H1 (cell line): ENCODE measurements at places on chromosomes 2 and 18.

- DNase-seq: no peak
- no peaks in the 10 kb centered on the region for H3K36me3 ChIP-seq
- H3K27ac ChIP-seq: no peak overlapping the region
- no peaks in the 10 kb centered on the region for H3K27me3 ChIP-seq
- H3K4me1 ChIP-seq: no peaks in the 10 kb centered on the region
Measured at GRCh38 chr2:72051971-72052505, 95.6 kb downstream of the CYP26B1 start.

DNA sequence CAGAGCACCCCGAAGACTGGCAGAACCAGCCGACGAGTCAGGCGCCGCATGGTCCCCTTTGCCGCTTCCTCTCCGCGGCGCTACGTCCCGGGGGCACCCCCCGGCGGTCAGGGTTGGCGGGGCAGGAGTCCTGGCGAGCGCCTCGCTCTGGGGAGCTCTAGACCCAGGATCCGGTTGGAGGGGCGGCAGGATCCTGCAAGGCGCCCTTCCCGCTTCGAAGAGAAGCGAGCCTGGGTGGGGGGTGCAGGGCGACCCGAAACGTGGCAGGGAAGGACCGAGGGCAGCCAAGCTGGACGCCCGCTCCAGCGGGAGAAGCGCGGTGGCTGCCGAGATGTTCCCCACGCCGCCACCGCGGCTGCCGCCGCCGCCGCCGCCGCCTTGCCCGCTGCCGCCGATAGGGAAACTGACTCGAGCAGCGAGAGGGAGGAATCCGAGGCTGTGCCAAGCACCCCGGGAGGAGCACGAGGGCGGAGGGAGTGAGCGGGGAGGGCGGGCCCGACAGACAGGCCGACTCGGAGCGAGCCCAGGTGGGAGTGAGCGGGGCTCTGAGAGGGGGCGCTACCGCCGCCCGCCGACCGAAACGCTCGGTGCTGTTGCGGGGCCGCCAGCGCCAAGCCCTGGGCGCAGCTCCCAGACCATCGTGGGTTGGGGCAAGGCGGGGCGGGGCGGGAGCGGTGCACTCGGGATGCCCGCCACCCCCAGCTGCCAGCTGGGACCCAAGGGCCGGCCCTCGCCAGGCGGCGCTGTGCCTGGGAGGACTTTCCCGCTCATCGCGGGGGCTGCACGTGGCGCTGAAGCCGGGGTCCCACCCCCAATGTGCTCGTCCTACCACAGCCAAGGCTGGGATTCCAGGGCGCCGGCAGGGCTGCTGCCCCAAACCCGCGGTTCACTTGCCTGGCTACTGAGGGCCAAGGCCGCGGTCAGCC lies at the start of gene GALNT14:
Gene GALNT14 (minus strand): TSS at position 404 of the 926 bp plus-strand sequence. CDS start 354 bp downstream, at position 50.
- H3K36me3 ChIP-seq: no peaks in the 10 kb centered on the region
- H3K27ac ChIP-seq: no peak within 1 kb of the TSS
- H3K27me3 ChIP-seq: peaks cover 50% of the 10 kb centered on the region
- DNase-seq: peak; percentile 86
- peak within 1 kb of the TSS; percentile 33 for H3K4me3 ChIP-seq

GRCh38 chr2:208548700-208549099 lies 142.1 kb downstream of the PTH2R start:
- no peaks in the 10 kb centered on the region for H3K27me3 ChIP-seq
- no peak for DNase-seq

GRCh38 chr2:1821530-1821929 lies 77.2 kb upstream of the PXDN start:
- no peaks in the 10 kb centered on the region for H3K36me3 ChIP-seq
- H3K4me3 ChIP-seq: no peak overlapping the region
- H3K4me1 ChIP-seq: peaks cover 5% of the 10 kb centered on the region

DNA sequence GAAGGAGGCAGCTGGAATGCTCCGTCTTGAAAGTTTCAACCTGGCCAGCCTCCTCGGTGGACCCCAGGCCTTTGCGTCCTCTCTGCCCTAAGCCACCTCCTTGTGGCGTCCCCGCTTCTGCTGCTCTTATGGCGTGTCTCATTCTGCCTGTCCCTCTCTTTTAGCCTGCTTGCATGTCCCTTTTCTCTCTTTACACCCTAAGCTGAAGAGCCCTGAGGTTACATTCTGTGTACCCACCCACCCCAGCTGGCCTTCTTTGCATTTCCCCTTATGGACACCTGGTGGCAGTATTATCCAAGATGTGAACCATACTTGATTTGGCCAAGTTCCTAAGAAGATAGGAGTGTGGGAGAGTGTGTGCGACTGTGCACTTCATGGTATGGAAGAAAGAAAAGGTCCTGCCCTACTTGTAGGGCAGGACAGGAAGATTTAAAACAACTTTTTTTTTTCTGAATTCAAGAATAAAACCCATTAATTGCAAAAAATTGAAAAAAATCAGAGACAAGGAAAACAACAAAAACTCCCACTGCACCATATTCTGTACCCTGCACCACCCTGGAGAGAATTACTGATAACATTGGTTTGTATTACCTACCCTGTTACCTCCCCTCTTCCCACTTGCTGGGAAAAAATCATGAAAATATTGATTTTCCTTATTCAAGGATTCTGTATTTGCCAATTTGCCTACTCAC lies 77.4 kb downstream of the DYSF start:
- no peaks in the 10 kb centered on the region for H3K27me3 ChIP-seq
- H3K4me1 ChIP-seq: peaks cover 2% of the 10 kb centered on the region
- peak; percentile 33 for DNase-seq
- no peak overlapping the region for H3K27ac ChIP-seq
- H3K36me3 ChIP-seq: no peaks in the 10 kb centered on the region

DNA sequence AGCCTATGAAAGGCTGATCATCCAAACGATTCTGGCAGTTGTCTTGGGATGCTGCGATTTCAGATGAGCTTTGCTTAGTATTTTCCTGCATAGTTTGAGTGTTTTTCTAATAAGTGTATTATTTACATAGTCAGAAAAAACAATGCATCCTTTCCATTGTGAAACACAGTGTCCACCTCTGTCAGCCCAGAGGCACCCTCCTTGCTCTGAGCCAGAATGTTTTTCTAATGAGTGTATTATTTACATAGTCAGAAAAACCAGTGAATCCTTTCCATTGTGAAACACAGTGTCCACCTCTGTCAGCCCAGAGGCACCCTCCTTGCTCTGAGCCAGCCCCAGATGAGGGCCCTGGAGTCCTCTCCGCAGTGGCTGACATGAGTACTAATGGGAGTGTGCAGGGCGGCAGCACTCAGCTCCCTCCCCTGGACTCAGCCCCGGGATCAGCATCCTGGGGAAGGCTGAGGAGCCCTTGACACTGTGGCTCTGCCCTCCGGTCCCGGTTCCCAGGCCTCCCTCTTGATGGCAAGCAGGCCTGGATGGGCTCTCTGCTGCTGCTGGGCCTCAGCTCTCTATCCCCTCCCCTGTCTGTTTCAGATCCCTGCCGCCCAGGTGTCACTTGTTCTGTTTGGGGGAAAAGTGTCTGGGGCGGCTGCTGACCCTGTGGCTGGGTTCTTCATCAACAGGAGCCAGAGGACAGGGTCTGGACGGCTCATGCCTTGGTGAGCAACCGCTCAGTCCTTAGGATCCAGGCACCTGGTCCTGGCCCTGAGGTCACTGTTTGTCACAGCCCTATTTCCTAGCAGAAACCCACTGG lies 5.9 kb downstream of the MFSD2B start:
- H3K36me3 ChIP-seq: no peaks in the 10 kb centered on the region
- no peak for DNase-seq
- no peak overlapping the region for H3K27ac ChIP-seq
- H3K4me1 ChIP-seq: no peaks in the 10 kb centered on the region

DNA sequence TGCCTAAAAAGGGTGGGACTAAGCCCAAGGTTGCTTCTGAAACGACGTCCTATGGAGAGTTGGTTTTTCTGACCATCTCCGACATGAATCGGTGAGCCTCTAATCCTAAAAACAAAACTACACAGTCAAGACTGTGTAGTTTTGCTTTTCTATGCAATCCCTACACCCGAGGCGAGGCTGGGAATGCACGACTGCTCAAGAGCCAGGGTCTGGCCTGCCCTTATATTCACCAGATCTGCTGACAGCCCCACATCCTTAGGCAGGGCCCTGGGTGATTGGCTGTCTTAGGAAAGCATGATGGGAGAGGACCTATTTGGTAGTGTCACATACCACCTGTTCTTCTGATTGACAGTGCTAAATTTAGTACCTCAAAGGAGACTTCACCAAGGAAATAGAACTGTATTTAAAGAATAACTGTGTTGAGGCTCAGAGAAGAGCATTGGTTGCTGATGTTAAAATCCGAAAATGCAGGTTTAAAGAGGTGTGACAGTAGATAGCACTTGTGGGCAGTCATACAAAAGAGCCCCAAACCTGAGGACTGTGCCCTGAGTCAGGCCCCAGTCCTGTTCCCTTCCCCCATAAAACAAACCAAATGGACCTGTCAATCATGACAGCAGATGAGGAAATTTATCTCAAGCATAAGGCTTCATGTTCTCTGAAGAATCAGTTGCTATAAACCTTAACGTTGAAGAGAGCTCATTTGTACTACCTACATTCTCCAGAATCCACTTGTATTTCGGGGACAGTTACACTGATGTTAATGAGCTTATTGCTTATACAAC lies at the start of gene TTN:
Gene TTN (minus strand): TSS at position 197 of the 782 bp plus-strand sequence. CDS start 2,781 bp downstream, outside the sequence.
- H3K27me3 ChIP-seq: no peaks in the 10 kb centered on the region
- H3K27ac ChIP-seq: no peak within 1 kb of the TSS
- DNase-seq: no peak
